ENCODE measurements at places on chromosomes 11 and 22.

GRCh38 chr11:1817511-1817910, 17.3 kb upstream of the SYT8 start:
- DNase-seq = no peak

DNA sequence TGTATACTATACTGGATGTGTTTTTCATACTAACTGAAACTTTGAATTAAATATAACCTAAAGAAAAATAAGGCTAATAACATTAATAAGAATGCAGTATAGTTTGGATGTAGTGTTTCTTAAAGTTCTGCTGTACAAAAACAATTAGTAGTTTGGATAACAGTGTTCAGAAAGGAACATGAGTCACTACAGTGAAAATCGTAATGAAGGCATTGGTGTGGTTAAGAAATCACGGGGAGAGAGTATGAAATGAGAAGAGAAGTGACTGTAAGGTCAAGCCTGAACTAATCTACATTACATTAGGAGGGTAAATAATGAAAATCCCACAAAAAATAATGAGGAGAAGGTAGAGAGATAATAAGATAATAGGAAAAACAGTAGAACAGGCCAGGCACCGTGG, 726.6 kb upstream of the ARHGAP42 start:
- no peak for DNase-seq

DNA sequence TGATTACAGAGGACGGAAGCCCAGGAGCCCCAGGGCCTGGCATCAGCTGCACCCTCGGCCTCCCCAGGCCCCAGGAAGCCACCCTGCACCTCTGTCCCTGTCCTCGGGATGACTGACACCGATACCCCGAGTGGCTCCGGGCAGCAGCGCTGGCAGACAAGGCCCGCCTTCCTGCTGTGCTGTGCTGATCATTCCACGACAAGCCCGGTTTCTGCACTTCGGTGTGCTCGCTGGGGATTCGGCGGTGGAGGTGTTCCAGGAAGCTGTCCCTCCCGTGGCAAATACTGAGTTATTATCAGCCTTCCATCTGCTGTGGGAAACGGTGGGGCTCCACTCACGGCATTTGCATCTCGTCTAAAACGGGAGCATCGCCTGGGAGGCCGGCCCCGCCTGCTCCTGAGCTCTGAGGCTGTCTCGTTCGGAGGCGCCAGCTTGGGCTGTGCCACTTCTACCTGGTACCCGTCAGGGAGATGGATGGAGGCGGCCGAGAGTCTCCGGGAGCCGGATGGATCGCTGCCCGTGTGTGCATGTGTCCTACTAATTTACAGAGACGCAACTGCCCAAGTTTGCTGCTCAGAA, 506.1 kb downstream of the BRD1 start:
- DNase-seq = no peak

GRCh38 chr11:128707681-128708080, 13.8 kb downstream of the FLI1 start:
- no peak for DNase-seq

DNA sequence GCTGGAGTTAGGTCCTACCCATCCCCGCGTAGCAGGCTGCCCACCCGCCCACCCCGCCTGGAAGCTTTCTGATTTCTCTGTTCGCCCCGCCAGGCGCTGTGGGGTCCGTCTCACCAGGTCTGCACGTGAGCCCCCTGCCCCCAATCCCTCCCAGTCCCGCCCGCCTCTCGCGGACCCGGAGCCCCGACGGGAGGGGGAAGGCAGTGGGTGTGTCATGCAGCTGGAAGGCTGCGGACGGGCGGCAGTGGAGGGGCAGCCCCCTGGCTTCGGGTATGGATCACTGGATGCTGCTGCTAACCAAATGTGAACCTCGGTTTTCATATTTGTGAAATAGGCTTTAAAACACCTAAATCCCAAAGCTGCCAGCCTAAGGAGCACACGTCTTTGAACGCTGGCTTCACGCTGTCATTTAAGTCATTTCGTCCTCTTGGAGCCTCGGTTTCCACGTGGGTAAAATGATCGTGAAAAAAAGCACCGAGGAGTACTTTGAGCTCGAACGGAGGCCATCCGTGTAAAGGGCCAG, 568 bp upstream of the BIK start:
- no peak for DNase-seq

DNA sequence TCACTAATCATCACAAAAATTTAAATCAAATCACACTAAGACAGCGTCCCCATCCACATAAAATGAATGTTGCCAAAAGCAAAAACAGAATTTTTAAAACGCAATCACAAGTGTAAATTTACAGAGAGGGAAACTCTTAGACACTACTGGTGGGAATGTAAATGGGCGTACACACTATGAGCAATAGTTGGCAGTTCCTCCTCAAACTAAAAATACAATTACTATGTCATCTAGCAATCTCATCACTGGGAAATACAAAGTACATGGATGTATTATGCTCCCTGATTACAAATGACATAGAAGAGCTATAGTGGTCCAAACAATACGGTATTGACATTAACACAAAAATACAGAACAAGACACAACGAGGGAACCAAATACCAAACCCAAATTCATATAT, 8.7 kb upstream of the RGL4 start:
- no peak for DNase-seq
